ENCODE measurements at places on chromosomes 4 and X. TPM values are rescaled to one million over a fixed set of nuclear protein-coding genes. Genes with fewer than 3 reads are reported as not detected.

DNA sequence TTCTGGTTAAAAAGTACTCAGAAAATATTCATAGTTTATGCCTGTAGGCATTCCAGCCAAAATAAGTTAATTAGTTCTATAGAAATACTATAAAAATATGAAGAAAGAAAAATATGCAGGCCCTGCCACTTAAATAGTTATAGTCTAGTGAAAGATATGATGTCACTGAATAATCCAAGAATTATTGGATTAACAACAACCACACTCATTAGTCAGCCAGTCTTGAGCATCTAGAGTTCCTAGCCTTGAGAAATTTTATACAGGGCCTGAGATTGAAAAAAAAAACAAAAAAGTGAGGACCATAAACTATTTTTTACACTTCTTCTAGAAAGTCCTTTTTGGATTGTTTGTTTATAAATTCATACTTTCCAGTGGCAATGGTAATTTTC, 823.0 kb downstream of the FAT4 start:
- no peak for DNase-seq

DNA sequence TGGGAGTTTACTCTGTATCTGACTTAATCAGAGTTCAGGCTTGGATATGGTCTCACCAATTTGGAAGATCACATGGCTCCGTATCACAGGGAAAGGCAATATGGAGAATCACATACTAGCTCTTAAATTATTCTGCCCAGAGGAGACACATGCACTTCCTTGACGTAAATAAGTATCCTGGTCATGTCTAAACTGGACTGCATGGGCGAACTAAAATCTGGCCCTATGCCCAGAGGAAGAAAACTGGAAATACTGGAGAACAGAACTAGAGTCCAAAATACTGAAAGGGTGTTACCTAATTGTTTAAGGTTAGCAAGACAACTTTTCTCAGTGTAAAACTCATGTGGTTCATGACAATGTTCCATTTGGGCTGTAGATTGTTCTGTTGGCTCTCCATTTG, 832.3 kb downstream of the RAB28 start:
- no peak for DNase-seq

DNA sequence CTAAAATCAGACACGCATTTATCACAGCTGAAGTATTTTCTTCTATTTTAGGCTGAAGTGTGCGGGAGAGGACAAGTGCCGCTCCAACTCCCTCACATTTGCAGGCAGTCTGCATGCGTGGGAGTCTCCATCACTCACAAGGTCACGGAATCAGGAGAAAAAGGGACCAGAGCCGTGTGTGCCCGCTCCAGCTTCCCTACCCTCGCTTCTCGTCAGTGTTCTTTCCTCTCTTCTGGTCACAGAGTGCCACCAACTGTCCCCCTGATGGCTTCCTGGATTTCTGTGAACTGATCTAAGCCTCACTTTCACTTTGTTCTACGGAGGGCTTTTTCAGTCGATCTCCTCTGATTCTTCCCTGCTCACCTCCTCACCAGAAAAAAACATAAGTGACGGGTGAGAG, 407.4 kb upstream of the AADAT start:
- no peak for DNase-seq

DNA sequence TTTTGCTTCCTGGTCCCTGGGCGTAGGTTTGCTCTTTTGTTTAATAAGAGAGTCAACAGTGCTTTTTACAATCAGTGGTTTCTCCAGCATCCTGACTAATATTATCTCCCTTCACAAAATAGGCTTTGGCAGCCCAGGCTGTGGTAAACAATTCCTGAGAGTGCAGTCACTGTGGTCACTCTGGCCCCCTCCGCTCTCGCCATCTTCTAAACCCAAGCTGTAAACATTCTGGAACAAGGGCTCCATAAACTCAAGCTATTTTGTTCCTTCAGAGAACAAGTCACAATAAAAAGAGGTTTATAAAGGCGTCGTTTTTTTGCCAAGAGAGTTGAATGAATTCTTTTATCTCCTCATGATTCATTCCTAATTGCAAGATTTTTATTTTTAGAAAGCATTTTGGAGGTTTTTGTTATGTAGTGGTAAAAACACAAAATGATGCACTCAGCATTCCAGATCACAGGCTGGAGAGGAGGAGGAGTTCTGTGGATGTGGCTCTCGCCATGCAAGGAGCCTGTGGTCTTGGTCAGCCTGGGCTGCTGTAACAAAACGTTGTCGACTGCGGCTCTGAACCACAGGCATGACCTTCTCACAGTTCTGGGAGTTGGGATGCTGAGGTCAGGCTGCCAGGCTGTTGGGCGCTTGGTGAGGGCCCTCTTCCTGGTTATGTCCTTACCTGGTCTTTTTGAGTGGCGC, 486.4 kb upstream of the FAT1 start:
- DNase-seq = no peak

DNA sequence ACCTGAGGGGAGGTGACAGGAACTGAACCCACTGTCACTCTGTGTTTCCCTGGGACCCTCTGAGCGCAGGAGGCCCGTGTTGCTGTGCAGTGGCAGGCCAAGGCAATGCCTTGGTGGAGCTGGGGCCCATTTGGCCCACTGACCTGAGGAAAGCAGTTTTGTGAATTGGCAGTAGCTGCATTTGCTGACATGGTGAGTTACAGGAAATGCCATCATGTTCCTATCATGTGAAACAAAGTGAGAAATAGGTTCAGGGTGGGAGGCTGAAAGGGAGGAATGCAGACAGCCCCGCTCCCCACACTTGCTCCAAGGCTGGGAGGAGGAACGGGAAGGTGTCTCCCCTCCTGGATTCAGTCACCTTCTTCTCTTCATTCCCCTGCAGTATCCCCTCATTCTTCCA, 146.1 kb downstream of the PTTG2 start:
- DNase-seq = no peak

- no peak for DNase-seq
Observed at GRCh38 chr4:22233230-22233629, 282.6 kb downstream of the ADGRA3 start.

- DNase-seq = peak; percentile 27
Observed at GRCh38 chr4:24470666-24471485, 113.5 kb downstream of the DHX15 start.

GRCh38 chr4:91829531-91829930, 474.2 kb upstream of the GRID2 start:
- DNase-seq = no peak

DNA sequence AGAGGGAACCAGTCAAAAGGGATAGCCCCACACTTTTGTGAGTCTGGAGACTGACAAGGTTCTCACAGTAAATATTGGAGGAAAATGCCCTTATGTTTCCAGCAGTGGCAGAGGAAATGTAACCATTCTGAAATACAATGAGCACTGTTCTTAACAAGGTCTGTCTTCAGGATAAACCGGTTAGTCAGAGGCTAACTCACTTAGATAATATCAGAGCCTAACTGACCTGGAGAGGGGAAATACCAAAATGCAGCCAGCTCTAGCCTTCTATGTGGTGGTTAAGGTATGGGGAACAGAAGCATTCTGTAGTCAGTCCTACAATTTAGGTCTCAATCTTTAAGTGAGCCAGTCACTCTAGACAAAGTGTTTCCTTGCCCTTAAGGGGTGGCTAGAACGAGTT, 70.8 kb downstream of the TBCK start:
- no peak for DNase-seq

The RADX gene
- total RNA-seq = 0.50 TPM

The CSAG1 gene
- not detected for total RNA-seq

The RTL5 gene
- total RNA-seq = 2.1 TPM

Measured in colonic mucosa (tissue), 4 donors.